Right ventricle myocardium superior (tissue), 1 donor: ENCODE measurements at places on chromosomes 7 and 10. TPM values are rescaled to one million over a fixed set of nuclear protein-coding genes. Genes with fewer than 3 reads are reported as not detected.

GRCh38 chr7:47291461-47292081 lies 290.3 kb downstream of the TNS3 start:
- DNase-seq: no peak

DNA sequence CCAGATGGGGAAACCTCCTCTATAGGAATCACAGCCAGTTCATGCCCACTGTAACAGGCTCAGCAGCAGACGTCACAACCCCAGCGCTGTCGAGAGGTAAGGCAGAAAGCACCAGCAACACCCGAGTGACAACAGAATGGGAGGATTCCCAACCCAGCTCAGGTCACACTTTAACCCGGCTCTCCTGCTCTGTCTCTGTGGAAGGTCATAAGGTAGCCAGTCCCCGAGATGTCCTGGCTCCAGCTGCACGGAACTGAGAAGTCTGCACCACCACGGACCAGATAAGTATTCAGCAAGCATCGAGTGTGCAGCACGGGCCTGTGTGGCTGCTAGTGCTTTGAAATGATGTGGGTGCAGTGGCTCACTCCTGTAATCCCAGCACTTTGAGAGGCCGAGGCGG lies 236.7 kb upstream of the TCERG1L start:
- DNase-seq: no peak

DNA sequence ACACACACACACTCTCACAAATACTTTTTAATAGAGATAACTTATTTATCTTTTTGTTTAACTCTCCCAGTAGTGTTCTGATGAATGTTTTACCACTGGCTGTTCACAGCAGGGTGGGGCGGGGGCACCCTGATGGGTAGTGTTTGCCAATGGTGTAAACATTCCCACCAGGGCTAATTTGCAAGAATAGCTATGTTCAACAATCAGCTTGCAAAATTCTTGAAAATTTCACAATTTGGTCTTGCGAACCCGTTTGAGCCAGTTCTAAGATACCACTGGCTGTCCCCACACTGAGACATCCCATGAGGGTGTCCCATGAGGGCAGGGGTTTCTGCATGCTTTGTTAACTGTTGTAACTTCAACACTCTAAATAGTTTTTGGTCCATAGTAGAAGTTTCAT lies 348.5 kb downstream of the CXCL12 start:
- DNase-seq: no peak

DNA sequence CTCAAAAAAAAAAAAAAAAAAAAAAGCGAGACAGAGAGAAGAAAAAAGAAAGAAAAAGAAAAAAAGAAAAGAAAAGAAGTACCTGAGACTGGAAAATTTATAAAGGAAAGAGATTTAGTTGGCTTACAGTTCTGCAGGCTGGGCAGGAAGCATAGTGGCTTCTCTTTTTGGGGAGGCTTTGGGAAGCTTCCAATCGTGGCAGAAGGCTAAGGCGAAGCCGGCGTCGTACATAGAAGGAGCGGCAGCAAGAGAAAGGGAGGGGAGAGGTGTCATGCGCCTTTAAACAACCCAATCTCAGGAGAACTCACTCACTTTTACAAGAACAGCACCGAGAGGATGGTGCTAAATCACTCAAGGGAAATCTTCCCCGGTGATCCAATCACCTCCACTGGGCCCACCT lies 272.1 kb upstream of the FOXK1 start:
- no peak for DNase-seq

GRCh38 chr7:83827036-83827435 lies 178.1 kb upstream of the SEMA3E start:
- DNase-seq: no peak

DNA sequence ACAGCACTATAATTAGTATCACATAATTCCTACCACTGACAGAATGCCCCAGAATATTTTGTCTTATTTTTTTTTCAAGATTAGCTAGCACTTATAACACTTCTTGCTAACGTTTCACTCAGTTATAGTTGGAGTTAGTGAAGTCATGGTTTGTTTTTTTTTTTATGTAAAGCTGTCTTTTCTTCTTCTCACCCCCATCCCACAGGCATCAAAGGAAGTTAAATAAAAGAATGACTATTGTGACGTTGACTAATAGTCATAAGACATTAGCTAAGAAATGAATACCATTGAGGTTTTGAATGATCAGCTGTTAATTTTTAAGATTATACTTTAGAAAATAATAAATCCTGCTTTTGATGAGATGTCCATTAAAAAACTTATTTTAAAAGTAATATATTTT lies 498.3 kb downstream of the GFRA1 start:
- no peak for DNase-seq

GRCh38 chr7:107687656-107688055 lies 27.0 kb downstream of the SLC26A4 start:
- DNase-seq: no peak

- no peak for DNase-seq
Observed at GRCh38 chr10:68576118-68576517, 16.0 kb downstream of the TET1 start.

GRCh38 chr10:87761892-87762291 lies 56.1 kb downstream of the ATAD1 start:
- no peak for DNase-seq

- no peak for DNase-seq
Observed at GRCh38 chr10:44395396-44395795, 10.5 kb upstream of the CXCL12 start.

GRCh38 chr10:52248697-52249306 lies 65.3 kb upstream of the DKK1 start:
- no peak for DNase-seq

GRCh38 chr7:140137078-140137477 lies 39.7 kb downstream of the KDM7A start:
- no peak for DNase-seq

GRCh38 chr10:110576220-110576619 lies 8.7 kb downstream of the SMC3 start:
- no peak for DNase-seq

DNA sequence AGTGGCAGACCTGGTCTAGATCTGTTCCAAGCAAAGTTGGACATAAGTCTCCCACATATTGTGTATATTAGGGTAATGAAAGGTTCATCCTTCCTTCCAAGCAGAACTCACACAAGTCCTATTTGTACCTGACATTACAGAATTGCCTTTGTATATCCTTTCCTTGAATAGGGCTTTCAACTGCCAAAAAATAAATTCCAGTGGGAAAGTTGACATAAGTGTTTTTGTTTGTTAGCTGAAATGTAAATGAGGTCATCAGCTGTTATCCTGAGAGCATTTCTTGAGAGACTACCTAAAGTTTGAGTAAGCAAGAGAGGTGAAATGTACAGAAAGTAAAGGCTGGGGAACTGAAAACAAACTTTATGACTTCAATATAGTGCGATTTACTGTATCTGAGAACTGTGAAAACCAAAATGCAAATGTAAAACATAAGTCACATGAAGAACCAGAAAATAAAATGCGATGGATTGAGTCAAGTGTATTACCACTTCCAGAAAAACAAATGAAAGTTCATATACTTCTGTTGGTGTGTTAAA lies 527.3 kb upstream of the SEMA3D start:
- DNase-seq: no peak

DNA sequence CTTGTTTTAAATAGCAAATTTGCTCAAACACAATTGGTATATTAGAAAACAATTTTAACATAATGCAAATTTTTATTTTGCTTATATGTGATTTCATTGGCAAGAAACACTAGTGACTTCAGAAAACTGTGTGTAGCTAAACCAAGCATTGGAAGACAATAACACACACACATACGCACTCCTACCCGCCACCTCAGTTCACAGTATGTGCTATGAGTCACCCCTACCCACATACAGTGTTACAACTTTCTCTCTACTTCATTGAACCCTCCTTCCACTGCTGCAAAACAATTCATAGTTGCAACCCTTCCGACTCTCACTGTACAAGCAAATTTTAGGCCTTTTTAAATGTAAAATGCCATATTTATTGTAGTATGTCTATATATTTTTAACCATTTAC lies 119.9 kb upstream of the THSD7A start:
- DNase-seq: no peak

- DNase-seq: peak; percentile 52
Observed at GRCh38 chr10:44300666-44301649, 83.9 kb downstream of the CXCL12 start.

DNA sequence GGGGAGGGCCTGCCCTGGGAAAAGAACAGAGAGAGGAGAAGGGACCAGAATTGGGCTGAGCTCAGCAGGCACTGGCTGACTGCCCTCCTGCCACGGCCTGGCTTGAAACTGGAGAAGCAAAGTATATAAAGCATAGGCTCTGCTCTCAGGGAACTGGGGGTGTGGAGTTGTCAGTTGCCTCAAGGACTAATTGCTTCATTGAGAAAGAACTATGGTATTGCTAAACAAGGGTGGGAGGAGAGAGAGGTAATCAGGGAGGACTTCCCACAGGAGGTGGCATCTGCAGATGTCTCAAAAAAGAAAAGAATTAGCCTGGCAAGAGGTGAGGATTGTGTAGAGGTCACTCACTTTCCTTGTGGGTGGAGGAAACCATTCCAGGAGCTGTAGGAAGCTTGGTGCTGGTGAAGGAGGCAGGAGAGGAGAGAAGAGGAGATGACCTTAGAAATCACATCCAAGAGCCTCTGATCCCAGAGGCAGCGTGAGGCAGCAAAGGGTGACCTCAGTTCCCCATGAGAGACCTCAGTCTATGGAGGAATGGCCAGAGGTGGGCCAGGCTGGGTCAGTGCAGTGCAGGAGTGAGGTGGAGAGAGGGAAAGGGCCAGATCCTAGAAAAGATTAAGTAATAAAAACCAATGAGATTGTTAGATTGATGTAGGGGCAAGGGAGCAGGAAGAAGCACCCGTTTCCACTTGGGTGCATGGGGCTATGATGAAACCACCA lies 2.4 kb downstream of the PILRB start:
- no peak for DNase-seq

- DNase-seq: no peak
Observed at GRCh38 chr10:31011017-31011664, 20.5 kb downstream of the ZNF438 start.

DNA sequence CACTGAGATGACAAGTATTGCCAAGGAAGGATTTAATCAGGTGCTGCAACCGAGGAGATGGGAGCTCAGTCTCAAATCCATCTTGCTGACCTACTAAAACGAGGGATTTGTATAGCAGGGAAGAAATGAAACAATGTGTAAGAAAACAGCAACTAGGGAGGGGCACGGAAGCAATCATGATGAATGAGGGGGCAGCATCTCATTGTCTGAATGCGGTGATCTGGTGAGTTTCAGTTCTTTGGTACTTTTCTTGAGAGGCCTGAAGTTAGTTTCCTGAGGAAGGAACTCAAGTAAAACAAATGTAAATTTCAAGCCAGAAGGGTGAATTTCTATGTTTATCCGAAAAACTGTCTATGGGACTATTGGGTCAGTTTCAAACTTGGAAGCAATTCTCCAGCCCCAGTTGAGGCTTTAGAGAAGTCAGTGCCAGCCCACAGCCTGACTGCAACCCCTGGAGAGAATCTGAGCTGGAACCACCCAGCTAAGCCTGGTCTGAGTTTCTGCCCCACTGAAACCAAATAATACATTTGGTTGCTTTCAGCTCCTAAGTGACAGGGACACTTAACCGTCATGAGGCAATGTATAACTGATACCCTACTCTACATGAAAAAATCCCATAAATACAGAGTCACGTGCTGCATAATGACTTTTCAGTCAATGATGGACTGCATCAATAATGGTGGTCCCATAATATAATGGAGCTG lies 45.8 kb upstream of the TNS3 start:
- DNase-seq: no peak

DNA sequence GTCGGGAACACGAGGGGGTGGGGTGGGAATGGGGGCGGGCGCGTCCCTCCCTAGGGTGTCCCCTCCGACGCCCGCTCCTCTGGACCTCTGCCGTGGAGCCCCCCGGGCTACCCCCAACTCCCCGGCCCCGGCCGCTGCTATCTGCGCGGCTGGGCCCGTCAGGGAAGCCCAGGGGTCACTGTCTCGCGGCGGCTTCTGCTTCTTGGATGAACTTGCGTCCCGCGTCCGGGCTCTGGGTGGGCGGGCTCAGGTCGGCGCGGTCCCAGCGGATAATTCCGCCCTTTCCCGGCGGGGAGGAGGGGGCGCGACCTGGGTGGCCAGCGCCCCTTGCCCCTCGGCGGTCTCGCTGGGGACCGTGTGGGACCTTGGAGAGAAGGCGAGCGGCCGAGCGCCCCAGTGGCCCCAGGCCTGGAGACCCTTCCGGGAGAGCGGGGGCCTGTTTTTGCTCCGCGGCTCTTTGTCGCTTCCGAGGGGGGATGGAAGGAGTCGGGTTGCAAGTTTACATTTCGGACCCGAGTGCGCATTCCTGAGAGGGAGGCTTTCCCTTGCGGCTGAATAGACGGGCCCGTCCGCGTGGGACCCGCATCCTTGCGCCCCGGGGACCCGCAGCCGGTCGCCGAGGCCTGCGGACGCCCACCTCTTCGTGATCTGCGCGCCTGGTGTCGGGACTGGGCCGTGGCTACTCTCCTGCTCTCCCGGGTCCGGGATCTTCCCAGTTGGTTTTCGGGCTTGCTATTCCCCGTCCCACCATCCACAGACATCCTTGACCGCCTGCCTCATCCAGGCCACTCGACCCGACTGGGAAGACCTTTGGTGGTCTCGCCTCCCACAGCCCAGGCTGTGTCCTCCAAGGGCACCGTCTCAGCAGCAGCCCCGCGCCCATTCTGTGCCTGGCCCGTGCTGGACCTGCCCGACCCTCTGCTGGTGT lies 812 bp downstream of the DOCK1 start:
- no peak for DNase-seq

DNA sequence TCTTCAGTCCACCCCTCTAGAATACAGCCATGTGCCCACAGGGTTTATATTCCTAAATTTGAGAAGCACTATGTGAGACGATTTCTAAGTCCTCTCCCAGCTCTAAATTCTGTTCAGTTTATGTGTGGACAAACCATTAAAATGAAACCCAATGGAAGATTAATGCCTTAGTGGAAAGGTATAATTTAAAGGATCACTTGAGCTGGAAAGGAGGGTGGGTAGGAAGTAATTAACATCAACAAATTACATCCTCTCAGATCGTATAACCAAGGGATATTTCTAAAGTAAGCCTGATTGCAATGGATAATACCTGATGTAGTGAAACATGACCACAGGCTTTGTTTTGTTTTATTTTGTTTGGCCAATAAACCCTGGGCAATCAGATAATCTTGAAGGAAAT lies 511.0 kb upstream of the COBL start:
- no peak for DNase-seq

- DNase-seq: no peak
Observed at GRCh38 chr10:118977022-118977599, 52.4 kb upstream of the NANOS1 start.

Gene SLC16A9
- 0.48 TPM for total RNA-seq

Gene METTL27
- total RNA-seq: 0.43 TPM

Gene WNT2
- total RNA-seq: not detected

Gene NKX2-3
- not detected for total RNA-seq

Gene CDHR1
- total RNA-seq: 0.32 TPM

Gene NPFFR1
- 0.03 TPM for total RNA-seq

Gene NEBL
- total RNA-seq: 623 TPM

Gene H2AZ2
- 257 TPM for total RNA-seq

Gene TBX20
- 124 TPM for total RNA-seq

Gene CH25H
- total RNA-seq: 0.22 TPM

Gene FAM241B
- total RNA-seq: 3.3 TPM
